Fibroblast of the conjunctiva (primary cell): ENCODE measurements at places on chromosomes 2 and 18.

DNA sequence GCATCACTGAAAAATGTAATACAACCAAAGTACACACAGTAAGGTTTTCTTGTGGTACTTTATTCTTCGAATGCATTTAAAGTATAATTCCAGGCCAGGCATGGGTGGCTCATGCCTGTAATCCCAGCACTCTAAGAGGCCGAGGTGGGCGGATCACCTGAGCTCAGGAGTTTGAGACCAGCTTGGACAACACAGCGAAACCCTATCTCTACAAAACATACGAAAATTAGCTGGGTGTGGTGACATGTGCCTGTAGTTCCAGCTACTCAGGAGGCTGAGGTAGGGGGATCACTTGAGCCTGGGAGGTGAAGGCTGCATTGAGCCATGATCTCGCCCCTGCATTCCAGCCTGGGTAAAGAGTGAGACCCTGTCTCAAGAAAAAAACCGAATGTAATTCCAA lies 3.9 kb upstream of the TTC39C start:
- no peak for DNase-seq

- DNase-seq: no peak
Observed at GRCh38 chr18:24094561-24094960, 44.3 kb upstream of the CABYR start.

GRCh38 chr2:107469437-107469995 lies 357.2 kb upstream of the RGPD4 start:
- DNase-seq: no peak

DNA sequence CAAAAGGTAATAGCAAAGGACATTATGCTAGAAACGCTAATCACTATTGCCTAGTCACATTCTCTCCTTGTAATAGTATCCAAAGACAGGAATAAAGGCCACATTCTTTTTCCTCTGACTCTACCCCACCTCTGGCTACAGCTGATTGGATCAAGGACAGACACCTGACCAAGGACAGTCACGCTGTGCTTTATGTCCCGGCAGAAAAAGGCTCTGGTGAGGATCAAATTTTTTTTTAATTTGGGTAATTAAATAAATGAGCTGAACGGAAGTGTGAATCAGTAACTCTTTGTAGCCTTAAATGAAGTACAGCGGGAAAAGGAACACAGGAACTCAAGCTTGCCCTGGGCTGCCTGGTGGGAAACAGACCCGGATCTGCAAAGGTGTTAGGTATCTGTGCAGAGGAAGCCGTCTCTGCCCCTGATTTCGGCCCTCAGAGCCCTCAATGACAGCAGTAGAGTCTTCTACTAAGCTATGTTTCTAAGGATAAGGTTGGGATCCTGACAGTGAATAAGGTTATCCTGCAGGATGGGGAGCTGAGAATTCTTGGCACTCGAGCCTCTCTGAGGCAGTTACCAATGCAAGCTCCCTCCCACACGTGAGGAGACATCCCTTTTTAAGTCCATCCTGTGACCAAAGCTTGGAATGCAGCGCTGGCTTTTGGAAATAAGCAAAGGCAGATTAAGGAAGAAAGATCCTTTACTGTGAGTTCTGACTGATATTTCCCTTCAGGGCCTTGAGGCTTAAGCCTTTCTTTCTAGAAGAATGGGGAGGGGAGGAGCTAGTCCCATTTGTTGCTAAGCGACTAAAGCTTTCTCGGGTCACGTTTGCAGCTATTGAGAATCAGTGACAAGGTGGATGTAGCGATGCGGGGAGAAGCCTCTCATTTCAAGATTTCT lies 37.8 kb upstream of the IKZF2 start:
- DNase-seq: peak; percentile 32

DNA sequence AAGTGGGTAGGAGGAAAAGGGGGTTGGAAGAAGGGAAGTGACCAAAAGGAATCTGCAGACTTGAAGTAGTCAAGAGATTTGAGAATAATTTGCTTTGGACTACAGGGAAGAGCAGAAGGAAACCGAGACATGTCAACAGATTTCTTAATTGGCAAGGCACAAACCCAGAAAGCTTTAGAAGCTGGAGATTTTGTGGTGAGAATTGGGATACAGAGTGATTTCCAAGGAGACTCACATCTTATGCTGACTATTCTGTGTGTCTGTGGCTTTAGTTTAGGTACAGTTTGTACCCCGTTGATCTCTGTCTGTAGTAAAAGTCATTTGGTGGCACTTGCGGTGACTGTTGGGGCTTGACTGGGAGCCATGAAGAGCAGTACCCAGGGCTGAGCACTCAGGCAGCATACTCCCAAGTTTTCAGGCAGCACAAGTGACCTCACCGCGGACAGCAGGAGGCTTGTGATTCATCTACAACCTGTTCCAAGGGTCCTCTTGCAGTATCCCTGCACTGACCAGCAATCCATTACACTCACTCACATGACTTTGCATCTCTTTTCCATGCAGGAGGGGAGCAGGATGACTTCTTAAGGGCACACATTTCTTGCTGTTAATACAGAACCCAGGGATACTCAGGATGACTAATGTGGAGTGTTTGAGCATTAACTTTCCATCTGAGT lies 97.1 kb upstream of the TNP1 start:
- DNase-seq: no peak

DNA sequence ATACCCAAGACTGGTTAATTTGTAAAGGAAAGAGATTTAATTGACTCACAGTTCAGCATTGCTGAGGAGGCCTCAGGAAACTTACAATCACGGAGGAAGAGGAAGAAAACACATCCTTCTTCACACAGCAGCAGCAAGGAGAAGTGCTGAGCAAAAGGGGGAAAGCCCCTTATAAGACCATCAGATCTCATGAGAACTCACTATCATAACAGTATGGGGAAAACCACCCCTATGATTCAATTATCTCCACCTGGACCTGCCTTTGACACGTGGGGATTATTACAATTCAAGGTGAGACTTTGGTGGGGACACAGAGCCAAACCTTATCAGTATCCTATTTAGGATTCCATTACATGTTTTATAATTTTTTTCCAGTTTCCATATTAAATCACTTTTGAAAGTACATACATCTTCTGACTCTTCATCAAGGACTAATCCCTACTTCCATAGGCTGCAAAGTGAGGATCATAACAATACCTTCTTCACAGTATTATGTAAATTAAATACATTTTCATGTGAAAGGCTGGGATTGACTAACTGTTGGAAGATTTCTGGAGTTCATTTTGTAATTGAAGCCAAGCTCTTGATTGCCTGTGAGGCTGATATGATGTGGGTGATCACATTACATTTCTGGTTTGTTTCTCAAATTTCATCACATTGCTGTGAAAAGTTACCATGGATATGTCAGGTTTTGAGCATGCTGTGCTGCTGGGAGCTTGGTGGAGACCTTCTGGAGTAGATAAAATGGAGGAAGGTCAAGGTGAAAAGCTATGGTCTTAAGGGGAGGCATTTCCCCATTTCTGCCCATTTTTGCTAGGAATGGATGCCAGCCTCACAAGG lies 31.7 kb upstream of the CERS6 start:
- peak; percentile 49 for DNase-seq

GRCh38 chr2:160197587-160197986 lies 2.5 kb downstream of the ITGB6 start:
- DNase-seq: no peak

DNA sequence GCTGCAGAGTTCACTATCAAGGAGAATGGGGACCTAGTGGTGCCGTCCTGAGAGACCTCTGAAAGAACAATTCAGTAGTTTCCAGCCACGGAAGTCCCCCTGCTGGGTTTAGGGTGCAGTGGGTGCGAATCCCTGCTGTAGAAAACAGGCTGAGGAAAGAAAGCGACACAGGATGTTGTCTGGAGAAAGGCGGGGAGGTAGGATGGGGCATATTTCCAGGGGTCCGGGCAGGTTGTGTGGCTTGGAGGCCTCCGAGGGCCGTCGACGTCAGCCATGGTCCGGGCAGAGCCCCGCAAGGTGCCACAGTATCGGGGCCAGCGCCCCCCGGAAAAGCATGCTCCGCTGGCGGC lies 807 bp upstream of the CREB1 start:
- no peak for DNase-seq

GRCh38 chr2:74439803-74440377 lies 1.8 kb downstream of the RTKN start:
- no peak for DNase-seq

DNA sequence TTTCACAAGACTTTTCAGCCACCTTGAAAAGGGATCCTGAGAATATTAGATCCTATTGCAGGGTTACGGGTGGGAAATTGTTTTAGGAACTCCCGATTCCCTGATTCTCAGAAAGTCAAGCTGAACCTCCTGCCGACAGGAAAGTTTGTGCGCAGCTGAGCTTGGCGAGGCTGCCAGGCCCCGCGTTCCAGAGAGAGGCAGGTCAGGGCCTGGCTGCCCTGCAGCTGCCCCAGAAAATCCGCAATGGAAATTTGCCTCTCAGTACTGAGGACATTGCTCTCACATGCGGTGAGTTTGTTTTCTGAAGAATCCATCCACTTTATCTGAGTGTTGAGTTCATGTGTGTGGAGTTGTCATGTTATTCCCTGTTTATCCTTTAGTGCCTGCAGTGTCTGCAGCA lies 144.2 kb downstream of the RTP5 start:
- DNase-seq: no peak

DNA sequence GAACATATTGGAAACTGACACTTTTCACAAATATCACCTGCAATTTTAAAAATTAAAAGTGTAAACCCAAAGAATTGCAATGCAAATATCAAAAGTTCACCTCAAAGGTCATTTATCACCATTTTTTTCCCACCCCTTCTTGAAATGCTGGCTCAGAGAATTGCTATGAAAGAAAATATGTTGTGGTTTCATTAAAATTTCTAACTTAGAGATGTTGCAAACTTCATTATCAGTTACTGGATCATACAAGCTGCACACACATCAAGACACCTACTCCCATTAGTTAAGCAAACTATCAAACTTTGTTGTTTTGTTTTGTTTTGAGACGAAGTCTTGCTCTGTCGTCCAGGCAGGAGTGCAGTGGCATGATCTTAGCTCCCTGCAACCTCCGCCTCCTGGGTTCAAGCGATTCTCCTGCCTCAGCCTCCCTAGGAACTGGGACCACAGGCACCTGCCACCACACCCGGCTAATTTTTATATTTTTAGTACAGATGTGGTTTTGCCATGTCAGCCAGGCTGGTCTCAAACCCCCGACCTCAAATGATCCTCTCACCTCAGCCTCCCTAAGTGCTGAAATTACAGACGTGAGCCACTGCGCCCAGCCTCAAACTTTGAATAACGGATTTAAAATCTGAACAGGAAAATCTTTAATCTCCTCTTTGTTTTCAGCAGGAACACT lies 37.0 kb downstream of the STK39 start:
- no peak for DNase-seq

GRCh38 chr2:160494201-160494644 lies 616 bp upstream of the RBMS1 start:
- no peak for DNase-seq

GRCh38 chr2:7094231-7094741 lies 177.1 kb downstream of the RNF144A start:
- no peak for DNase-seq

- peak; percentile 6 for DNase-seq
Observed at GRCh38 chr2:145841973-145842372, 1322.1 kb upstream of the ZEB2 start.

DNA sequence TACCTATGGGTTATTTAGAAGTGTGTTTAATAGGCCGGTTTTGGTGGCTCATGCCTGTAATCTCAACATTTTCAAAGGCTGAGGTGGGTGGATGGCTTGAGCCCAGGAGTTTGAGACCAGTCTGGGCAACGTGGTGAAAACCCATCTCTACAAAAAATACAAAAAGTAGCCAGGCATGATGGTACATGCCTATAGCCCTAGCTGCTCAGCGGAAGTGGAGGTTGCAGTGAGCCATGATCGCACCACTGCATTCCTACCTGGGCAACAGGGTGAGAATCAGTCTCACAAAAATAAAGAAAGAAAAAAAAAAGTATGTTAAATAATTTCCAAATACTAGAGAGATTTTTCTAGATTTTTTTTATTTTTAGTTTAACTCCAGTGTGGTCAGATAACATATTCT lies 316.0 kb downstream of the KIAA1328 start:
- DNase-seq: no peak

DNA sequence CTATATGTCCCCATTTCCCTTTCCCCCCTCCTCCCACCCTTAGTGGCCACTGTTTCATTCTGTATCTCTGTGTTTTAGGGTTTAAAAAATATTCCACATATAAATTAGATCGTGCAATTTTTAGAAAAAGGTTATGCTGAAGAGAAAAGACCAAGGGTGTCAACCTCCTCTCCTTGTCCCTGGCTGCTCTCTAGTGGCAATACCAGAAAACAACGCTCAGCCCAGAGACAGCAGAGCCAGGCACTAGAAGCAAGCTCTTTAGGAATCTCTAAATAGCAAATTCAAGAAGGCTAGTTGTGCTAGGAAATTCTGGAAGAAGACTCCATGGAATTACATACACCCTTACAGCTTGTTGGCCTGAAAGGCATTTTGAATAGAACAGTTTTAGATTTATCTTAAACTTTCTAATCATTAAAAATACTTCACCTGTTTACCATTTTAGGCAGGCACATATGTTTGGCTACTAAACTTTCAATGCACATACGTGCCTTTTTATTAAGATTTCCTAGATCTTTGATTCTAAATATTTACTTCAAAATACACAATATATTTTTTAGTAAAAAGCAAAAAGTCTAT lies 35.1 kb upstream of the RASGRP3 start:
- peak; percentile 72 for DNase-seq

- no peak for DNase-seq
Observed at GRCh38 chr18:10291568-10291981, 162.9 kb upstream of the APCDD1 start.

DNA sequence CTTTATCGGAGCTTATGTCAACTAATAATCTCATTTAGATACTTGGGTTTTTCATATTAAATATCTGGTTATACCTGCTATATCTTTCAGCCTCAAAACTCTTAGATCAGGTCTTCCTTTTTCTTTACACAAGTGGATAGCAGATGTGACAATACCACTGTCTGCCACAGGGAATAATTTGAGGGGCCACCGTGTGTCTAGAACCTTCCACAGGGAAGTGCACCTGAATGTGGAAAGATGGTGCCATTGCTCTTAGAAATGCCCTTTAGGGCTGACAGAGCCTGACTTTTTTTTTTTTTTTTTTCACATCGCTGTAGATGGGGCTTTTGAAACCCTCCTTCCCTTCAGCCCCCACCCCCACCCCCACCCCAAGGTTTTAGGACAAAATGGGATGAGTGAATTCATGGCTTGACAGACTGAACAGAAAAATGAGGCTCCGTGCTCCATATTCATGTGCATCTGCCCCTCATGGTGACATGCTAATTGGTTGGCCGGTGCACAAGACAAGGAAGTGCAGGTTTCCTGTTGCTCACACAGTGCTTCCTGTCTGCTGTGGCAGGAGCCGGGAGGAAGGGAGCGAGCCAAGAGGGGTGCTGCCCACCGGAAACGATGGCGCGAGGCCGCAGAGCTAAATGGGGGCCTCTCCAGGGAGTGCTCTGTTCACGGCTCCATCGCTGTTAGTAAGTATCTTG lies 246.0 kb downstream of the LDLRAD4 start:
- DNase-seq: no peak
